ENCODE measurements at places on chromosomes 7 and 10.
A peak's percentile ranks its signal among the peaks of the same experiment; 100 is the strongest.

GRCh38 chr10:103617602-103618385 lies 124.3 kb downstream of the NEURL1 start:
- DNase-seq = peak; percentile 50

- no peak for DNase-seq
Observed at GRCh38 chr7:79124331-79124730, 329.1 kb downstream of the MAGI2 start.

DNA sequence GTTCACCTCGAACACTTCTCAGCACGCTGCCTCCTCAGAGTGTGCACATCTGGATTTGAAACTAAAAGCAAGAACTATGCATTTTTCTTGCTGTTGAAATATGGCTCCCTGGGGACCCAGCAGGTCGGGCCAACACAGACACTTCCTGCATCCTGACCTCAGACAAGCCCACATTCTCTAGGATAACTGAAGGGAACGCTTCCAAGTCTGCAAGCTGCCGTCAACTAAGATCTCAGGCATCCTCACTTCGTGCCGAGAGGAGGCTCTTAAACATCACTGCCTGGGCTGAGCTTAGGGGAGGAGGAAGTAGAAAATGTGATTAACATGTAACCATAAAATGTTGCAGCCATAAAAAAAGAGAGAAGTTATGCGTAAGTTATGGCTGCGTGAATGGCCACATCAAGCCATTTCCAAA lies 65.5 kb downstream of the PYROXD2 start:
- DNase-seq = peak; percentile 41

DNA sequence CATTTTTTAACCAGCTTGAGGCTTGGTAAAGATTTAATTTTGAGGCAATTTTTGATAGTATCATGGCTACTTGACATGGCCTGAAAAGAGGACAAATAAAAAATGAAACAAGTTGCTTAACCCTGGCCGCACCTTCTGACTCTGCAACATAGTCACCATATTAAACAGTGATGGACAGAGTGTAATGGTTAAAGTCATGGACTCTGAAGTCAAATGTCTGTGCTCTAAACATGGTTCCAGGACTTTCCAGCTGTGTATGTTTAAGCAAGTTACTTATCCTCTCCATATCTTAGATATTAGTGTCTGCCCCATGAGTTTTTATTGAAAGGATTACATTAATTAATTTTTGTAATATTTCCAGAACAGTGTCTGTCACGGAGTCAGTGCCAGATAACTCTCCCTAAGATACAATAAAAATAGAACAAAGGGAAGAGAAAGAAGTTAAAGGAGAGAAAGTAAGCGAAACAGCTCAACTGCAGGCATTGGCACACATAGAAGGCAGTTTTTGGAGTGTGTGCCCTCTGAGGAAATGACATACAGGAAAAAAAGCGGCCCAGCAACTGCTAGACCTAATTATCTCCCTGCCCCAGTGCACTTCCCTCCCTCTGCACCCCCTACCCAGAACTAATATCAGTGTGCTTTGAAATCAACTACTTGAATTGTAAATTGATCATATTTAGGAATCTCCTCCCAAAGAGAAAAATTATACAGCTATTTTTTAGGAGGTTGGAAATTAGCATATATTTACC lies 65.3 kb downstream of the MACC1 start:
- peak; percentile 72 for DNase-seq

GRCh38 chr10:45490277-45490676 lies 116.3 kb downstream of the ALOX5 start:
- DNase-seq = no peak

- DNase-seq = peak; percentile 89
Observed at GRCh38 chr7:5704534-5704922, 76.9 kb downstream of the RNF216 start.

DNA sequence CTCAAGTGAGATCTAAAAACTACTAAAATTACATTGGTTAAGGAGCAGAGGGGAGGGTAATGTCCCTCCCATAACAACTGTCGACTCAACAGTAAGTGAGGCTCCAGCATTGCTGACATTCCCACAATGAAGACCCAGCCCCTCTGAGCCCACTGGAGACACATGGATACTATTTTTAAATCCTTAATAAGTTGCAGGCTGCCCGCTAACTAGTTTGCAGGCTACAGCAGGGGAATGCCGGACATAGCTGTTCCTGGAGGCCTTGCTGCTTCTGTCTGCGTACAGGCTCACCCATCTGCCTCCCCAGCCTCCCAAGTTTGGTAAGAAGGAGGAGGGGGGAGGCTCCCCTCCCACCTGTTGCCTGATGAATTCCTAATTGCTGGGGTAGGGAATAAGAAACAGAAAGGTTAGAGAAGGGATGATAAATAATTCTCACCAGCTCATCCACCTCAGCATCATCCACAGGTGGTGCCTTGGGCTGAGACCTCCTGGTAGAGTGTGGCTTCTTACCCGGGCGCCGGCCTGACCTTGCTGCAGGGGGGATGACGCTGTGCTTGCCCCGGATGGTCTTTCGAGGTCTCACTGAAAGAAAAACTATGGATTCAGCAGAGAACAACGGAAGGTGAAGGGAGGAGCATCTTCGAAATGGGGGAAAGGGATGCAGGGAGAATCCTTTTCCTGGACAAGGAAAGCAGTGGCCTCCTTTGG lies 10.1 kb downstream of the FZD9 start:
- DNase-seq = no peak

- no peak for DNase-seq
Observed at GRCh38 chr10:24858288-24859270, 93.8 kb downstream of the PRTFDC1 start.

DNA sequence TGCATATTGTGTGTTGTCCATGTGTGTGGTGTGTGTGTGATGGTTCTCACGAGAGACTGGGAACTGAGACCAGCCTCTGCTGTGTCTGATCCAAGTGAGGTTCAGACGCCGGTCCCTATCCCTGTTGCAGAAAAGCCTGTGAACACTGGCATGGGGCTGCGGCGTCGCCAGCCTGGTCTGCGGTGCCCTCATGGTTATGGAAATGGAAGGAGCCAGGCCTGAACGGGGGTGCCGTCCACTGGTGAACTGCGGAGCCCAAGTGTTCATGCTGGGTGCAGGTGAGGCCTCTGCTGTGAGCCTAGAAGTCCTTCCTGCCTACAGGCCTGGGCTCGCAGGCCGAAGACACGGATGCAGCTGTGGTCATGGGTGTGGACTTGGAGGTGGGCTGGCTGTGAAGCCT lies 18.7 kb upstream of the NCAPG2 start:
- DNase-seq = no peak

- DNase-seq = no peak
Observed at GRCh38 chr10:44966816-44967509, 7.4 kb downstream of the RASSF4 start.

GRCh38 chr10:121838931-121839330 lies 88.9 kb downstream of the ATE1 start:
- DNase-seq = peak; percentile 50

DNA sequence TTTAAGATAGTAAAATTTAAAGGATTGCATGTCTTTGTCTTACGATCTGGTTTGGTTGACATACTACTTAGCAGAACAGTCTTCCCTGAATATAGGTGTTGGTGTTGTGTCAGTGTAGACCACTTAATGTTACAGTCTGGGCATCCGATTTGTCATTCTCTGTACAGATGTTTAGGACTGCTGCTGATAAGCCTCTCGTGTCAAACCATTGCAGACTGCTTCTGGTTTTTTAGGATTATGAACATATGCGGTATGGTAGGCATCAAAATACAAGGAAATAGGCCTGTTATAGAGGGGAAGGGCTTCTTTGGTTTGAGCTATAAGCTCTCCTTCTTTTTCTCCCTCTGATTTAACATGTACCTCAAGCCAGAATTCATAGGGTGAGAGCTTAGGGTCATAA lies 7.4 kb downstream of the CYP3A43 start:
- peak; percentile 92 for DNase-seq

Measured in hematopoietic multipotent progenitor cell treated with erythropoietin and hydrocortisone succinate and interleukin-3 and kit ligand, for 6 days (in vitro differentiated cells).